ENCODE measurements at places on chromosomes 3 and 15.

DNA sequence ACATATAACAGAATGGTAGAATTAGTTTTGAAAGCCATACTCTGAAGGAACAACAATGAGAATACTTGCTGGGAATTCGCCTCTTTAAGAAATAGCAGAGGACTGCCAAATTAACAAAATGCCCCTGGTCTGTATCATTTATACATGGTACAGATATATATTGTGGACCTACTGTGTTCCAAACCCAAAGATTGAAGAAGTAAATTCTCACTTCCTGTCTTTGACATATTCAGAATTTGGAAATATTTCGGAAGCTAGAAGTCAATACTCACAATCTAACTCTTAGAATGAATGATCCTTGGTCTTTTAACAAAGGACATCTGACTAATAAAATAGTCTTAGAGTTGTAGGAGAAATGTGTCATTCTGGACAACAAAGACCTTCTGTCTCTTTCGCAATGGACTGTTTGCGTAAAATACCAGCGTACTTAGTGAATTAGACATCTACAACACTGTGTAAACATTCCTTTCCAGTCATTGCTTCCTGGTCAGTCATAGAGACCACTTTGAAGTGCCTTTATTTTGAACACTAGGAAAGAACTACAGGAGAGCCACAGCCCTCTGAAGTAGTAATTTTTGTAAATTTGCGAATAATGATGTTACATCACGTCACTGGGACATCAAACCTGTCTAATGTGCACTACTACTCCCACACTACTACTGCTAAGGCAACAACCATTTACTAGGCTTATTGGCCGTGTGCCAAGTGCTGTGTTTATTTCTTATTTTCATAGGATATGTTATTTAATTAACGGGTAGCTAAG, 68.0 kb downstream of the CHL1 start:
- DNase-seq, result no peak

DNA sequence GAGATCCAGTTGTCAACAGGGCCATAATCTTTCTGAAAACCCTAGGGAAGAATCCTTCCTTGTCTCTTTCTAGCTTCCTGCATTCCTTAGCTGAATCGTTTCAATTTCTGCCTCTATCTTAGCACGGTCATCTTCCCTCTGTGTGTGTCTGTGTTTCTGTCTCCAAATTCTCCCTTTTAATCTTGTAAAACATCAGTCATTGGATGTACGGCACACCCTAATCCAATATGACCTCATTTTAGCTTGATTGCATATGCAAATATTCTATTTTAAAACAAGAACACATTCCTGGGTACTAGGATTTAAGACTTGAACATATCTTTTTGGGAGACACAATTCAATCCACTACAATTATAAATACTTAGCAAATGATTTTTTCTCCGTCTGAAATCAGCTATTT, 600.3 kb downstream of the GBE1 start:
- no peak for DNase-seq

GRCh38 chr3:126106336-126107202, 22.6 kb upstream of the SLC41A3 start:
- DNase-seq, result no peak

DNA sequence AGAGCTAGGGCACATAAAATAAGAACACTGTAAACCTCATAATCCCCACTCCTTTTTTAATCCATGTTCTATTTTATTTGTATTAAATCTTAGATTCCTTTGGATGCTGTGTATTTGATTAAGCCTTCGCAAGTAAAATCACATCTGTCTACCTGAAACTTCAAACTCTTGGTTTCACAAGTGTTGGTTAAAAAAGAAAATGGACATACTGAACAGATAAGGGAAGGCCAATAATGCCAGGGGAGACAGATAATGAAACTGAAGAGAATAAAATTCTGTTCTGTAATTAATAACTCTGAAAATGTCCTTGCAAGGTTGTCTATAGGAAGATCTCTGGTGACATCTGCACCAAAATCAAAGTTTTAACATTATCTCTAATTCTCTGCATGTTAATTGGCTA, 114.2 kb downstream of the ULK4 start:
- DNase-seq, result no peak

GRCh38 chr3:14803101-14803980, 15.4 kb upstream of the FGD5 start:
- DNase-seq, result peak; percentile 42

GRCh38 chr3:66200786-66201185, 20.0 kb upstream of the SLC25A26 start:
- no peak for DNase-seq

DNA sequence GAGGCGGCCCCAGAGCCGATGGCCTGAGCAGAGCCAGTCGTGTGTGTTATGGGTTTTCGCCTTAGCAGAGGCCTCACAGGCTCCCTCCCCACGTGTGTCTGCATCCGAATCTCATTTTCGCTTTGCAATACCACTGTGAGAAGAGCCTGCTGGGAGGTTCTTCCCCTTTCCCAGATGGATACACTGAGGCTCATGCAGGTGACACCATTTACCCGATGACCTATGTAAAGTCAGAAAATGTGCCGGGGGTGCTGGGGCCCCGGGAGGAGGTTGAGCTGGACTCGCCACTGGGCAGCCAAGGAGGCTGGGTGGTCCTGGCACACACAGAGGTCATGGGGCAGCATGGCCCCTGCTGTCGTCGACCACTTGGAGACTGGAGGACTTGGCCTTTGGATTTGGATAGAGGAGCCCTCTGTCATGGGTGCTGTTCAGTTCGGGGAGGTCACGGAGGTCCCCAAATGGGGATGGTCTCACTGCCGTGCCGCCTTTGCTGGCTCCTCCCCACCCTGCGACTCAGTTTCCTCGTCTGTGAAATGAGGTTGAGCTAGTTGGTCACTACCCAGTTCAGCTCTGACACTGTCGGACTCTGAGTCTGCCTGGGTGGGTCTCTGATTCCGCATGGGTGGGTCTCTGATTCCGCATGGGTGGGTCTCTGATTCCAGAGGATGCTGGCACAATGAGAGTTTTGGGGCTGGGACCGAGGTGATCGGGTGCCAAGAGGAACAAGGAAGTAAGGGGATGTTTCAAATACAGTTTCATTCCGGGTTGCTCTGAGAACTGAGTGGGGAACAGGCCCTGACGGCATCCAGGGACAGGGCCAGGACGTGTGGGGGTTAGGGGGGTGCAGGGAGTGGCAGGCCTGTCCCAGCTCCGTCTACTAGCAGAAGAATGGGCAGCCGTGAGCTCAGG, 23.2 kb upstream of the MUC4 start:
- DNase-seq, result no peak

GRCh38 chr3:78022232-78022631, 982.3 kb downstream of the ROBO2 start:
- DNase-seq, result no peak

GRCh38 chr3:100210772-100211135, 50.0 kb upstream of the TBC1D23 start:
- no peak for DNase-seq

DNA sequence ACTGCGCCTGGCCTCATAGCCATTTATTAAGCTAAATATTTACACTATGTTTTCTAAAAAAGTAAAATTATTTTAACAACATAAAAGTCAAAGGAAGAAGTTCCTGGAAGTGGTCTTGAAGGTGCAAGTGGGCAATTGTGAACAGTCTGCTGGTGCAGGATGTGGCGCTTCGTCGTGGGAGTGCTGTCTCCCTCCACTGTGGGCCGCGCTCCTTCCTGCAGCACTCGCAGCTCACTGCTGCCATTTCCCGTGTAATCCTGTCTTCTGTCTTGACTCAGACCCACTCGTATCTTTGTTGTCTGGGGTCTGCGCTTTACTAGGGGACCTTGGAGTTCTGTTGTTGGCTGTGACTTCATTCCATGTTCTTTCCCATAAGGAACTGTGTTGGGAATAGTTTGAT, 56.3 kb downstream of the APBA2 start:
- no peak for DNase-seq

DNA sequence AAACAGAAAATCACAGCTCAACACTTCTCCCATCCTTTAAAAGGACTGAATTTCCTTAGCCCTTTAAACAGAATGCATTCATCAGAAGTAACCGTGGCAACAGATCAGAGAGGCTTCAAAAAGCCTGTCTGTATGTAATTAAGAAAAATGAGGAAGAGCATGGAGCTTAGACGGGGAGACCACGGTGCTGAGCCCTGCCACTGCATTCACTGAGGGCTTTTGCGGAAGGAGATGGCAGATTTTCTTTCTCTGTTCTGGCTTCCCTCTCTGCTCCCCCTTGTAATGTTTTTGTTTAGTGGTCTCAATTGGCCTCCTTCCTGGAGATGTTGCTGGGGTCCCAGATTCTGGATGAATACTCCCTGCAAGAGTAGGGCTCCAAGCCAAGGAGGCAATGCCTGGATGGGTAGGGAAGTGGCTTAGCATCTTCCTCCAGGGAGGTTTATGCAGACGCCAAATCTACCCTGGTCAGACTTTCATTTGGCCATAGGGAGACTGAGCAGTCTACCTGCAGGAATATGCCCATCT, 332.9 kb downstream of the EPHB1 start:
- DNase-seq, result no peak

DNA sequence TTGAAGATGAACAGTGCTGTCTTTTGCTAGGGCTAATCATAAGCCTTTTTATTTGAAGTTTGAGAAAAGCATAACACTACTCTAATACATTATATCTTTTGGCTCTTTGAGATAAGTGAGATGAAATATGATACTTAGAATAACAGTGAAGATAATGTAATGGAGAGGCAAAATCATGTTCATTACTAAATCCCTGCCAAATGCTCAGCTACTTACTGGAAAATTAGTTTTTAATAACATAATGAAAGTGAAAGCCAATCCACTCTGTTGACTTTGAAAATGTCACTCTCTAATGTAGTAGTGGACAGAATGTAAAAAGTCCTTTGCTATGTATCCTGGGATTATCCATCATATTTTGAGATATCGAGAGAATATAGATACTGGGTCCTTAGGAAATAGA, 35.9 kb upstream of the MYH15 start:
- DNase-seq, result no peak

DNA sequence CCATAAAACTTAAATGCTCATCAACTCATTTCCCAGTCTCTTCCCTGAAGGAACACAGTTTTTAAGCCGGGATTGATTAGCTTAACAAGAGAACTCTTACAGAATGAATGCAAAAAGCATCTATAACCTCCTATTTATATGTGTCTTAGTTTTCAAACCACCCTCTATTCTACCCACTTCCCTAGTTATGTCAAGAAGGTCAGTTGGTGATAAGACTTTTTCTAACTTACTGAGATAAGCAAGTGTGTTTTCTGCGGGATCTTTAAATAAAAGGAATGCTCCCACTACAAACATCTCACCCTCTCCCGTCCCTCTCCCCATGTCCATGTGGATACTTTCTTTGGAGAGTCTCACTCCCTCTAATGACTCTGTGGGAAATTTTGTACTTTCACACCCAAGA, 218.5 kb downstream of the SV2B start:
- DNase-seq, result no peak

DNA sequence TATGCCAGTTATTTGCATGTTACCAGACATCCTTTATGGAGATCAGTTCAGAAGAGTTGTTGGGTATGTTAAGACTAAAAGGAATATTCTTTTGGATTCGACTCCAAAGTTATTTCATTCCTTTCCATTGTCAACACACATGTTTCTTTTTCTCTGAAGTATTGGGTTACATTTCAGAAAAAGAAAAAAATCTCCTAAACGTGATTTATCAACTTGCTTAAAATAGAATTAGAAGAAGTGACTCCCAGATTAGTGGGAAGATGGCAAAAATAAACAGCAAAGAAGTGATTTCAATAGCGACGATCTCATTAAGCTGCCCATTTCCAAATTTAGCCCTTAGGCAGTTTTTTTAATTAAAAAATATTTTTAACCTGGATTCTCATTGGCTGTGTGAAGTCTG, 85.4 kb downstream of the TIGIT start:
- no peak for DNase-seq

DNA sequence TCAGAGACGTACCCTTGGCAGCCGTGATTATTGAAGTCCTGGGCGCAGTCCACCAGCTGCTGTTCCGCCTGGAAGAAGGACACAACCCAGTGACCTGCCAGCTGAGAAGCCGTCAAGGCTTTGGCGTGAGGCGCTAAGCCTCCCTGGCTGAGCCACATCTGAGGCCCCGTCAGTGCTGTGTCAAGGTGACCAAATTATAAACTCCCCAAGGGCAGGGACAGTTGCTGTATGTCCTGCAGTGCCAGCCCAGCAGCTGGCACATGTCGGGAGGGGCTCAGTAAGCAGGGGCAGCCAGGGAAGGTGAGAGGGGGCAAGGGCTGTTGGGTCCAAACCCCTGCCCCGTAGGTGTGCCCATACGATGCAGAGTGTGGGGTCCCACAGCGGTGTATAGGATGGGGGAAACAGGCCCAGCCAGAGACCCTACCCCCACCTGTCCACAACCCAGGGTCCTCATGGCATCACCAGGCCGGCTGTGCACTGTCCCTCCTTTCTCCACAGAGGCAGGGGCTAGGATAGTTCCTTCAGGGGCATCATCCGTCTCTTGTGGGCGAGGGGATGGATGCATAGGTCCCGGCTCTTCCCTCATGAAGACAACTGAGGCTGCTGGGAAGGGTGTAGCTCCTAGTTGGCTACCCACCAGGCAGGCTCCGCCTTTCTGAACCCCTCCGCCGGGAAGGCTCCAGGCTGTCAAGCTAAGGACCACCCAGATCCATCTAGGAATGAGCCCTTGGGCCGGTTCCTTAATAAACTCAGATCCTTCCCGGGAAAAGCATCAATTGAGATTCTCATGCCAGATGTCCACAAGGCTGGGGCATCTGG, 13.2 kb downstream of the CTSH start:
- DNase-seq, result no peak

Measured in endothelial cell (in vitro differentiated cells).